Astrocyte (in vitro differentiated cells and primary cell): ENCODE measurements at places on chromosomes 2 and 18.

DNA sequence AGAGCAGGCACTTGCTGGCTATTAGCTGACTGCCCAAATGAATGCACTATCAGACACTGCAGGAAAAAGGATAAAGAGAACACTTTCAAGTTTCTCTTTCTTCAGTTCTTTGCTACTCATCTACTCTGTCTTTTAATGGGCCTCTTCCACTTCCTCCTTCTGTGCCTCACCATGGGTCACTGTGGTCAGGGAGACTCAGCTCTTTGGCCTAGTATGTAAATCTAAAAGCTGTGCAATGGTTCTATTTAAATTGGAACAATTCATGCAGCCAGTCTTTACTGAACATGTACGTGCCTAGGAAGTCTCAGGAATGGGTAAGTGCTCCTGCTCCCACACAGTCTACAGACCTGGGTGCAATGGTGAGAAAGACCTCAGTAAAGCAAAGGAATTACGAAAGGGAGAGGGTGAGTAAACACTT is 79.1 kb upstream of the DNMT3A start:
- DNase-seq, result no peak

DNA sequence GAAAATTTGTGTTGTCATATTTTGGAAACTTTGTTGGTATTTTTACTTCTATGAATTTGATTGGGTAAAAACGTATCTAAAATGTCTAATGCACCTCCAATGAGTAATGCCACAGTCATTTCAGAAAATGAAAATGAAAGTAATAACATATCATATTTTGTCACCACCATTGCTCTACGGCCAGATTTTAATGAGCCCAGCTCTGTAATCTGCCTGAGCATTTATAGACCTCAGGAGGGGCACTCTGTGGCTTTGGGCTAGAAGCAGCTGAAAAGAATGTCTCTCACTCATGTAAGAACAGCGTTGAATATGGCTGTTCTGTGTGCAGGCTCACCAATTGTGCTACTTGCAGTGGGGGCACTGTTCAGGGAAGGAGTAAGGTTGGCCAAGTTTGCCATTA is 32.7 kb upstream of the ABCA12 start:
- peak; percentile 23 for DNase-seq

DNA sequence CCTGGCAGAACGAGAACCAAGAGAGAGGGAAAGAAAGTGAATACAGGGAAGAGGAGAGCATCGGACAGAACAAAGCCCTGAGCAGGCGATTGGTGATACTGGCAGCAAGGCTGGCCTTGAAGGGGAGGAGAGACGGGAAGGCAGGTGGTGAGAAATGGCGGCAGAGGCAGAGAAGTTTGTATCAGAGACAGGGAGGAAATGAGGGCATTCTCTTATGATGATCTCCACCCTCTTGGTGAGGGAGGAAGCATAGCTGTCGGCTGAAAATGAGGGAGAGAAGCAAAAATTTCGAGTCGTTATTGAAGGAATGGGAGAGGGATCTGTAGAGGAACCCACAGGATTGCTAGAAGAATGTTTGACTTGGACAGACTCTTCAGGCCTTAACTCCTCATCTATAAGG is 80.6 kb downstream of the CLIP4 start:
- peak; percentile 12 for DNase-seq

GRCh38 chr2:82412021-82412420 is 2047.1 kb downstream of the SUCLG1 start:
- DNase-seq, result no peak

- no peak for DNase-seq
These were observed 103.0 kb downstream of the HNRNPLL start for GRCh38 chr2:38499548-38500282.
